SHP77 (cell line): ENCODE measurements at places on chromosomes 2 and 18.

DNA sequence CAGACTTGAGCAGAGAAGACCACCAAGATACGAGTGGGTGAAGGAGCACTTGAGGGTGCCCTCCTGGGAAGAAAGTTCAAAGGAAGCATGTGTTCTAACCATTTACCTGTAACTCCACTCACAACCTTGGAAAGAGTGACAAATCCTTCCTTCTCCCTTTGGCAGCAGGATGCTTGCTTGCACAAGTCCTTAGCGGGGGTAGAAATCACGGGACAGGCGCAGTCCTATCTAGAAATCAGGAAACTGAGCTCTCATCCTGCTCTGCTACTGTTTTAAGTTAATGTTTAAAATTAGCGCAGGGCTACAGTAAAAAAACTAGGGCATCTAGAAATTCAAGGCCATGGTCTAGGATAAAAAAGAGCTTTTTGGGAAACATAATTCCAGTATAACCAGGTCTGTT lies 100.9 kb upstream of the PTPRM start:
- DNase-seq = no peak

DNA sequence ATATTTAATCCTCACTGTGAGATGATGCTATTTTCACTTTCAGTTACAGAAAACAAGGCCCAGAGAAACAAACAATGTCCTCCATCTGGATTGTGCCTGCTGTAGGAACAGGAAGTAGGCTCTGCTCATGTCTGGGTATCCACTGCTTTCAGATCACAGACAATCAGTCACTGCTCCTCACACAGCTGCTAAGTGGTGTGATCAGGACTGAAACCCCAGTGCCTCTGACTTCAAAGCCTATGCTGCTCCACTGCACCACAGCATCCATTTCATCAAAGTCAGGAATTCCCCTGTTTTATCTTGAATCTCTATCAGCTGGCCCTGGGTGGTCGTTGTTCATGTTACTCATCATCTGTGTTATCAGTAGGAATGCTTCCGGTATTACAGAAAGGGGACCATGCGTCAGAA lies 303.8 kb upstream of the TRIB2 start:
- no peak for DNase-seq

GRCh38 chr2:202780514-202781021 lies 91.0 kb downstream of the ICA1L start:
- DNase-seq = no peak

GRCh38 chr2:122851972-122852531 lies 1096.6 kb downstream of the TSN start:
- no peak for DNase-seq
